Stimulated activated CD4-positive, alpha-beta T cell treated with anti-CD3 and anti-CD28 coated beads, Interleukin-1b, Interleukin-23, amount 100 ng/mL, for 1 hour (primary cell): ENCODE measurements at places on chromosomes 5 and 9.

DNA sequence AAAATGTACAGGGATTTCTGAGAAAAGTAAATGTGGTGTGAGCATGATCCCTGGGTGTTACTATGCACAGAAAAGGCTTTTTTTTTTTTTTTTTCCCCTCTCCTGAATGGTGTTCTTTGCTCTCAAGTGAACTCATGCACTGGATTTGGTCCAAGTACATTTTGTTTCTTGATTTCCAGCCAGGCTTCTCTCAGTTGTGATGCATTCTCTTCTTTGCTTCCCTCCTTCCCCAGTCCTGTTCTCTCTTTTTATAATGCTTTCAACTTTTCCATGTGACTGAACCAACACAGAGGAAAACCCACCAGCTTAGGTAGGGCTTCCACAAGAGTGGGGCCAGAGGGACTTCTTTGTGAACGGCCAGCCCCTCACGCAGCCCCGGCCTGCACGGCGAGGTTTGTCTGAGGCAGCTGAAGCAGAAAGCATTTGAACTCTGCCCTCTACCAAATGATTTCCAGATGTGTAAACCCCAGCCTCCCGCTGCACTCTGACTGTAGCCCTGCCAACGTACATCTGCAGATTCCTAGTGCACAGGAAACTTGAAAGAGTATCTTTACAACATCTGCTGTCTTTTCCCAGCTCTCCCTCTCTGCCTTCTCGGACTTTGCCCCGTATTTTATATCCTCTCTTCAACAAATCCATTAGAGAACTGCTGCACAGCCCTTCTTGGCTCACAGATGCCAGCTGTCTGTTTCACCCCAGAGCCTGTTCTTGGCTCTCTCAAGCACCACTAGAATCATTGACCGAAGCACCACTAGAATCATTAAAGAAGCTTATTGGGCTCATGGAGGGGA lies 71.8 kb upstream of the CD180 start:
- no peak for DNase-seq

- no peak for DNase-seq
Observed at GRCh38 chr9:92501671-92502393, 19.5 kb upstream of the ASPN start.

DNA sequence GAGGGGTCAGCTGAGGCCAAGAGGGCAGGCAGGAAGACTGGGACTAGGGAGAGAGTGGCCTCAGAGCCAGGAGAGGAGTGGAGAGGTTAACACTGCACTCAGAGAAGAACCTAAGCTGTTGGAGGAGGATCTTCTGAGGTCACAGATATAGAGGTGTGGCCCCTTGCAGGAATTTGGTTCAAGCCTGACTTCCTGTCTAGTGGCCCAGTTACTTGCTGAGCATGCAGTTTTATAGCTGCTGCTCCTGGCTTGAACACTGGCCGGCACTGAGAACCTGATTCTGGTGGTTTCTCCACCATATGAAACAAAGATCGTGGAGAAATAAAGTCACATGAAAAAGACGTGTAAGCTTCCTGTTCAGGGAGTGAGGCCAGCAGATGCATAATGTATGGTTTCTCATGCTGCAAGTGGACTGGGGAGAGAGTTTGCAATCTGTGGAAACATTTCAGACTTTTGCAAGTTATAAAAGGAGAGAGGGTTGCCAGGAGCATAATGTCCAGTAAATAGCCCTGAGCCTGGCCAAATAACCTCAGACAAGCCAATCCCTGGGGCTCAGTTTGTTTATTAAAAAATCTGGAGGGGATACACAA lies 82.6 kb downstream of the GALNT10 start:
- no peak for DNase-seq

GRCh38 chr5:43305948-43306565 lies 7.2 kb downstream of the HMGCS1 start:
- no peak for DNase-seq

DNA sequence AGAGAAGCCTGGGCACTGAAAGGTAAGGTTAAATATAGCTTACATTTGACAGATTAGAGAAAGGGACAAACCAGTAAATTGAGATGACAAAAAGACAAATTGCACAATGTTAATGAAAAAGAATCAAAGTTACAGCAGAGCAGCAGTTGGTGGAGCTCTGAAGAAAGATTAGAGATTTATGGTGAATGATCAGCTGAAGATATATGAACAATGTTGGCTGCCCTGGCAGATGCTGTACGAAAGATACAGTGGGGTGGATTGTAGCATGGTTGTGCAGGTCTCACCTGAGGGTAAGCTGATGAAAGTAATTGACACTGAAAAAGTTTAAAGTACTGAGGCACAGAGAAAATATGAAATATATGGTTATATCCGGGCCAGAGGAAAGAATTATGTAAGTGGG lies 492.1 kb downstream of the ARHGEF28 start:
- no peak for DNase-seq

GRCh38 chr5:120122703-120123102 lies 341.4 kb upstream of the PRR16 start:
- no peak for DNase-seq

DNA sequence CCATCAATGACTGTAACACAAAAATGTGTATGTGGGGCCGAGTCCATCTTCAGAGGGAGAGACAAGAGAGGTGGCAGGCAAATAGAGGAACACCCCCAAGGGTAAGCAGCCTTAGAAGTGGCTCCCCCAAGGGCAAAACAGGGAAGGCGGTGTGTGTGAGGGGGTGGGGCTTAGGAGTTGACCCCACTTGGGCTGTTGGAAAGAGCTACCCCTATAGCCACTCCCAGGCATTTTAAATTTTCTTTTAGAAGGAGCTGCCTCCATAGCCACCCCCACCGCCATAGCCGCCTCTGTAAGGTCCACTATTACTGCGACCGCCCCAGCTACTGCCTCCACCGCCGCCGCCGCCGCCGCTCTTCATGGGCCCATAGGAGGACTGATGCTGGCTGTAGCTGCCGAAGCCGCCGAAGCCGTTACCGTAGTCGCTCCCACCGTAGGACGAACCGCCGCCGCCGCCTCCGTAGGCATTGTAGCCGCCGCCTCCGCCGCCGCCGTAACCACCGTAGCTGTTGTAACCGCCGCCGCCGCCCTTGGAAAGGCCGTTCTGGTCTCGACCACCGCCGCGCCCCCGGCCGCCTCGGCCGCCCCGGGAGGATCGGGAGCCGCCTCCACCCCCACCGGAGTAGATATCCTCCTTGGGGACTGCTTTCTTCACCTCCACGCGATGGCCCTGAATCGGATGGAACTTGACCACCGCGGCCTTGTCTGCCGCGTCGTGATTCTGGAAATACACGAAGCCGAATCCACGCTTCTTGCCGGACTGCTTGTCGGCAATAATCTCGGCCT lies 1.1 kb downstream of the HNRNPA0 start:
- DNase-seq = no peak

DNA sequence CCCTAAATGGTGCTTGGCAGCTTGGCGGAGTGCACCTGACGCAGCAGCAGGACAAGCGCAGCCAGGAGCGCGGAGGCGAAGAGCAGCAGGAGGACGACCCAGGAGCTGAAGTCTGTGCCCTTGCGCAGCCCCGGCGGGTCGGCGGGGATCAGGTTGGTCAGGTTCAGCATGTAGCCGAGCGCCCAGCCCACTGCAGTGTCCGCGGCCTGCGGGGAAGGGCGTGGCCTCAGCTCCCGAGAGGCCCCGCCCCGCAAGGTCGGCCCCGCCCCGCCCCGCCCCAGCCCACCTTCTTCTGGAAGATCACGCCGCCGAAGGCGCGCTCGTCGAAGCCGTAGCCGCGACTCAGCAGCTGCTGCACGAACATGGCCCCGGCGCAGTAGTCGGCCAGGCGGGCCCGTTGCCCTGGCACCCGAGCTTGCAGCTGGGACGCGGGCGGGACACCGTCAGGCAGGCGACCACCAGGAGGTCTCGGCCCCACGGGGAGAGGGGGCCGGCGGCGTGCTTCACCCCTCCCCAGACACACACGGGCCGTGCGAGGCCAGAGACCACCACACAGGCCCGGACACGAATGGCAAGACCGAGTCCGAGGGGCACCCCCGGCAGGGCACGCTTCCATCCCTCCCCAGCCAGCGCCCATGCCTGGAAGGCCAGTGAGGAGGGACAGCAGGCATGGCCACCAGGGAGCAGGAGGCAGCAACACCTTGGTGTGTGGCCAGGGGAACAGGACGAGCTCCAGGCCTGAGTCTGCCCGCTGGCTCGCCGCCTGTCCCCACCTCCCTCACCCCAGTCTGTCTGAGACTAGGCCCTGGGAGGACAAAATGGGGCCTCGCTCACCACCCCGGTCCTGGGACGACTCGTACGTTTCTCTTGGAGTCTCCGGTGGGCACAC lies 2.9 kb upstream of the NPDC1 start:
- no peak for DNase-seq

DNA sequence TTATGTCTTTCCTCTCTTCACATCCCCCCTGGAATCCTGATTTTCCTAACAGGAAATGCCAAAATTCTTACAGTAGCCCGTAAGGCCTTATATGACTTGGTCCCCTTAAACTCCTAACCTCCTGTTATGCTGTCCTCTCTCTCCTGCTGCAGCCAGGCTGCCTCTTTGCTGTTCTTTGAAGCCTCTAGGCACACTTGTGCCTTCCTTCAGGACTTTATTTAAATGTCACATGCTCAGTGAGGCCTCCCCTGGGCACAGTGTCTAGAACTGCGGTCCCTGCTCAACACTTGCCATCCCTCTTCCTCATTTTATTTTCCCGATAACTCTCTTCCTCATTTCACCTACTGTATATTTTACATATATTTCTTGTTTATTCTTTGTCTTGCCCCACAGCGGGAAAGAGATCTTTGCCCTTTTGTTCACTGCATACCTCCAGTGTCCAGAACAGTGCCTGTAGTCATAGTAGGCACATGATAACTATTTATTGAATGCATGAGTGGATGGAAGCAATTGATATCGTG lies 5.5 kb upstream of the SHB start:
- no peak for DNase-seq

DNA sequence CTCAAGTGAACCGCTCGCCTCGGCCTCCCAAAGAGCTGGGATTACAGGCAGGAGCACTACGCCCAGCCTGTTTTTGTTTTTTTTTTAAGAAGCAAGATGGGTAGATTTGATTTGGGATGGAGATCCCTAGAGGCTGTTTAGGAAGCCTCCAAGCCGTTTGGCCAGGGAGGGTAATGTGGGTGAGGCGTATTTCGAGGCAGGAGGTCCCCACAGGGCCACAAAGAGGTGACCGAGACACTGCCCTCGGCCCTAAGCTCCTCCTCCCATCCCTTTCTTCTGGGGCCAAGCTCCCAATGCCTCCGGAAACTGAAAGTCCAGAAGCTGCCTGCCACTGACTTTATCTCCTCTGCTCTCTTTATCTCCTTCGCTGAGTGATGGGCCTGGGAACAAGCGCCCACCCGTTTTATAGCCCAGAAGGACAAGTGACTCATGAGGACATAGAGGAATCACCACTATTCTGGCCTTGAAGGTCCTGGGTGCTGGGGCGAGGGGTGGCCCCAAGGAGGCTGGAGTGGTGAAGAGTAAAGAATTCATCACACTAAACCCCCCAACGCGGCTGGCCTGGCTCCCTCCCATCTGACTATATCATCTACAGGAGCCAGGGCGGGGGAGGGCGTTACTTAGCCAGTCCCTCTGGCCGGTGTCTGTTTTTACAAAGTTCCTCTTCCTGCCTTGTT lies 2.0 kb upstream of the RALGDS start:
- no peak for DNase-seq

- no peak for DNase-seq
Observed at GRCh38 chr9:77592476-77592875, 55.6 kb downstream of the GNA14 start.

GRCh38 chr5:103487822-103488493 lies 74.6 kb downstream of the NUDT12 start:
- DNase-seq = no peak

DNA sequence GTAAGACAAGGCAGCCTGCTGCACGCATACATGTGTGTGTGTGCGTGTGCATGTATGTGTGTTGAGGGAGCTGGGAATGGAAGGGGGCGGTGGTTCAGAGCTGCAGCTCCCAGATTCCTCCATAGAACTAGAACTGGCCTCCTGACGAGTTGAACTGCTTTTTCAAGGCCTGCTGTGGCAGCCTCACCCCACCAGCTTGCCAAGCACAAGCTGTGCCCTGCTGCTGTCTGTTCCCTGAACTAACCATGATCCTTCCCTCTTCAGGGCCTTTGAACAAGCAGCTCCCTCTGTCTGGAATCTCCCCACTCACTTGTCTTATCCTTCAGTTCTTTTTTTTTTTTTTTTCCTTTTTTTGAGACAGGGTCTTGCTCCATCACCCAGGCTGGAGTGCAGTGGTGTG lies 22.6 kb downstream of the LRSAM1 start:
- no peak for DNase-seq

- DNase-seq = no peak
Observed at GRCh38 chr9:5489630-5490490, 20.5 kb upstream of the PDCD1LG2 start.

- no peak for DNase-seq
Observed at GRCh38 chr9:21110708-21111576, 30.7 kb downstream of the IFNW1 start.

GRCh38 chr5:6505416-6505755 lies 56.7 kb downstream of the UBE2QL1 start:
- DNase-seq = no peak

- no peak for DNase-seq
Observed at GRCh38 chr5:35229076-35230037, 930 bp downstream of the PRLR start.

DNA sequence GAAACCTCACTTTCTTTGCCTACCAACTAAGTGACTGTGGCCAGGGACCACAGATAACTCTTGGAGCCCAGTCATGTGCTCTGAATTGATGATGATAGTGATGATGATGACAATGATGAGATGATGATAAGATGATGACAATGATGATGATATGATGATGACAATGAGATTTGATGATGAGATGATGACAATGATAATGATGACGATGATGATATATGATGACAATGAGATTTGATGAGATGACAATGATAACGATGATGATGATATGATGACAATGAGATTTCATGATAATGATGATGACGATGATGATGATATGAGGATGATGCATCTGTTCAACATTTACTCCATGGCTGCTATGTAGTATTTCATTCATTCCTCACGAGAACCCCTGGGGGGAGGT lies 213.0 kb downstream of the ERCC6L2 start:
- DNase-seq = no peak

GRCh38 chr9:129620669-129621295 lies at the start of gene C9orf50:
C9orf50 (minus strand) TSS chr9:129621101; CDS start chr9:129620574, 527 bp downstream.
- DNase-seq = no peak

DNA sequence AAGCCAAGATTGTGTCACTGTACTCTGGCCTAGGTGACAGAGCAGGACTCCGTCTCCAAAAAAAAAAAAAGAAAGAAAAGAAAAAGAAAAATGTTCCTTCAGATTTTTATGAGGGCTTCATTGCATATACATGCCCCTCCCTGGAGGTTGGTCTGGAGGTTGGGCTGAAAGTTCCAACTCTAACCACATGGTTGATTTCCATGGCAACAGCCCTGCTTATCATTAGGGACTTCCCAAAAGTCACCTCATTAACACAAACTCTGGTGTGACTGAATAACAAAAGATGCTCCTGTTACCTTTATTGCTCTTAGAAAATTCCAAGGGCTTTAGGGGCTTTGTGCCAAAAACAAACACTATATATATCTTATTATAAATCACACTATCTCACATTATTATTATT lies 113.8 kb downstream of the TMC1 start:
- no peak for DNase-seq

- no peak for DNase-seq
Observed at GRCh38 chr9:69637817-69638200, 34.4 kb downstream of the APBA1 start.

- no peak for DNase-seq
Observed at GRCh38 chr5:122220511-122220910, 91.2 kb downstream of the ZNF474 start.

- DNase-seq = no peak
Observed at GRCh38 chr5:124030043-124030491, 518.1 kb downstream of the CSNK1G3 start.
